ENCODE measurements at places on chromosomes 12 and 14.

DNA sequence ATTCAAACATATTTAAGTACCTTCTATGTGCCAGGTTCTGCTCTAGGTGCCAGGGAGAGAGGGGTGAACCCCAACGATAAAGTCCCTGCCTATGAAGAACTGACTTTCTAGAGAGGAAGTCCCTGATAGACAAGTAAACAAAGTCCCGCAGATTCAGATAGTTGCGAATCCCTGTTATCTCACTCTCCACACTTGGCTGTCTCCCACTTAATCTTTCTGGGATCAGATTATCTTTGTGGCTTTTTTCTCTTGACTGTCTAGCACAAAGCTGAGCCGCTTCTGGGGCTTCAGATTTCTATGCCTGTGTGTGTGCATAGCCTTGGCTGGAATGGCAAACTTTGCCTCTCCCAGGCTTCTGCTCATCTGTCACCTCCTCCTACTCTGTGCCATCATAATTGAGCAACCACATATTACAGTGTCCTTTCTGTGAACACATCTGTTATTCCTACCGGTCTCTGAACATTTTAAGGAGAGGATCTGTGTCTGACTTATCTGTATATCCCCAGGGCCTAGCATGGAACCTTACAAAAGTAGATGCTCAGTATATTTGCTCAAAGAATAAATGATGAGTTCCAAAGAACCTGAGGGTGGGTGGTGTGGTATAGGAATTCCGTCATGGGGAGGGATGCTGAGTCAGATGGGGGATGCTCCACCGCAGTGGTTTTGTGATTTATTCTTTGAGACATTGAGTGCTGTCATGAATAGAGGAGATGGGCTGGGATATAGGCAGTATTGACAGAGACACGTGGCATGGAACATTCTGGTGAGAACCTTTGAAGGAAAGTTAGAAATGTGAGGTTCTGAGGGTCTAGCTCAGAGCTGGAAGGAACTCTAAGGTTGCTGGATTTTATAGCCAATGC lies 28.5 kb downstream of the RGS6 start:
- no peak for DNase-seq

DNA sequence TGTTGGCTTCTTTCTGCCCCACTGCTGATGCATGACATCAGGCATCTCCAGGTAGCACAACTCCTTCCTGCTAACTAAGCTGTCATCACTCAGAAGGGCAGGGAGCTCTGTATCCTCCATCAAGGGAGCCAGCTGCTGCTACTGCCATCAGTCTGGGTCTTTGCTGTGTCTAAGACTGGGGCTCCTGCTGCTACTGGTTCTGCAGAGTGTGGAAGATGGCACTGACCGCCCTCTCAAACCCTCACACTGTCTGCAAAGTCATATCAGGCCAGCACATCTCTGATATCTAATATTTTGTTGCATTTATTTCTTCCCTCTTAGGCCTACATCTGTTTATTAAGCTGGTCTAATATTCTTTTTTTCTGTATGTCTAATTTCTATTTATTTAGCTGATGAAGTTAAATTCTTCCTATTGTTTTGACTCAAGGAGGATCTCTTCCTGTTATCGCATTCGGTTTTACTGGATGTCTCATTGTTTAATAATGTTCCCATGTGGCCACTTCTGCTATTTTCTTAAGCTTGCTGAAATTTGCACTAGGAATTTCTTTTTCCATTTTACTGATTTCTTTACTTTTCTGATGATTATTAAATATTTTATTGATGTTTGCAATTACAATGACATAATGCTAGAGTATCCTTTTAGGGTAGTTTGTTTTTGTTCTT lies 7.6 kb upstream of the E2F7 start:
- DNase-seq = no peak

- peak; percentile 8 for DNase-seq
Observed at GRCh38 chr12:123519141-123520001, 14.1 kb downstream of the RILPL1 start.

- no peak for DNase-seq
Observed at GRCh38 chr12:617304-617915, 45.8 kb downstream of the NINJ2 start.

DNA sequence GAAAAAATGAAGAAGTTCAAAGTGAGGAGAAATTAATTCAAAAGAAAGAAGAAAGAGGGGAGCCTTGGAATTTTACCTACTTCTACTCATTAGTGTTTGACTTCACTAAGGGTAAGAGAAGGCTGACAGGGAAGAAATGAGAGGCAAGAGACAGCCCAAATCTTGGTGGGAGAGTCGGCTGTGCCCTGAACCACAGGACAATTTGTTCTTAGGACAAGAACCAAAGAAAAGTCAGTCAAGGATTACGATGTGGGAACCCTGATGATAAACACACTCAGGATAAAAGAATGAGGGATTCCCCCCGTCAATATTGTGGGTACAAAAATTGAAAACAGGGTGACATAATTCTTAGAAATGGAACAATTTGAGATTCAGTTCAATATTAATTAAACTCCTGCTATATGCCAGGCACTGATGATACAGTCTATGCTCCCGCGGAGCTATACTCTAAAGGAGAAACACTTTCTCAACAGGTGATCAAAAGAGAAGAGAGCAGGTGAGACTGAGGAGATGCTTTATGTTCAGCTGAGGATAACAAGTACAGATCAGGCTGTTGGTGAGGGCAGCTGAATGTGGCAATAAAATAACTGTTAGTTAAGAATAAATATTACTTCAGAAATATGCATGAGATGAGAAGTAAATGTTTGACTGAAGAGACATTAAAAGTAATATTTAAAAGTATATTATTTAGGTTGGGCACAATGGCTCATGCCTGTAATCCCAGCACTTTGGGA lies 175.4 kb downstream of the SLC25A21 start:
- DNase-seq = no peak

GRCh38 chr14:21133901-21134300 lies 22.0 kb downstream of the OR5AU1 start:
- DNase-seq = no peak

DNA sequence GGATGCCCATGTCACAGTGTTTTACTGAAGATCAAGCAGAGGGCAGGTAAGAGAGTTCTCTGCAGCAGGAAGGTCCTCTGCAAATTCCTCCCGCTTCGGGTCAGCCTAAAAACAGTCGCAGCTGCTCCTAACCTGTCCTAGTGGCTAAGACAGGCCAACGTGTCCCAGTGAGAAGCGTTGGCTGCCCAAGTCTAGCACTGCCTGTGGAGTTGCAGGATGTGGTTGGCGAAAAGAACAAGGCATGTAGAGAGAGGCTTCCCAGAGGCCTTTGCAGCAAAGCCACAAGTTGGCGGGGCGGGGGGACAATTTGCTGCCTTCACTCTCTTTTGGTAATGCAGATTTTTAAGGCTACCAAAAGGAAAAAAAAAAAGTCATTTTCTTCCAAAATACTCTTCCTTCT lies 340.1 kb downstream of the BCL11B start:
- no peak for DNase-seq

- no peak for DNase-seq
Observed at GRCh38 chr12:69972136-69972535, 147.1 kb downstream of the MYRFL start.

DNA sequence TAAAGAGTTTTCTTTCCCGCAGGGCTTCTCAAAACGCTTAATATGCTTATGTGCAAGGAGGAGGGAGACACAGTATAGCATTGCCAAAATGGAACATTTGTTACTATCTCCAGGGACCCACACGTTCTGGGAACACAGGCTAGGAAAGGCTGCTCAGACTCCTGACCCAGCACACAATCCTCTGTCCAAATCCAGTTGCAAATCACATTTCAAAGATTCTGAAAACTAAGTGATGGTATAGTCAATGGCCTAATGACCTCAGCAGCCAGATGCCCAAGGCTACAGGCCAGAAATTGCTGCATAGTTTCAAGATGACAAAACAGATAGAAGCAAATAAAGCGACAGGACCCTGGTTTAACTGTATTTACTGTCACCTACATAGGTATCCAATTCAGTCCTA lies 97.0 kb upstream of the GRIP1 start:
- no peak for DNase-seq

GRCh38 chr14:100982353-100982752 lies 78.8 kb upstream of the RTL1 start:
- no peak for DNase-seq

- no peak for DNase-seq
Observed at GRCh38 chr12:66662179-66662578, 16.7 kb downstream of the GRIP1 start.

- no peak for DNase-seq
Observed at GRCh38 chr12:176321-177181, 37.4 kb downstream of the SLC6A12 start.

GRCh38 chr12:6443361-6443983 lies 1.3 kb upstream of the CD27 start:
- DNase-seq = no peak

GRCh38 chr12:128644664-128645296 lies 179.0 kb downstream of the SLC15A4 start:
- no peak for DNase-seq

- DNase-seq = no peak
Observed at GRCh38 chr12:99911081-99911480, 73.7 kb downstream of the ANKS1B start.

- no peak for DNase-seq
Observed at GRCh38 chr14:22314183-22314820, 274.7 kb downstream of the DAD1 start.

DNA sequence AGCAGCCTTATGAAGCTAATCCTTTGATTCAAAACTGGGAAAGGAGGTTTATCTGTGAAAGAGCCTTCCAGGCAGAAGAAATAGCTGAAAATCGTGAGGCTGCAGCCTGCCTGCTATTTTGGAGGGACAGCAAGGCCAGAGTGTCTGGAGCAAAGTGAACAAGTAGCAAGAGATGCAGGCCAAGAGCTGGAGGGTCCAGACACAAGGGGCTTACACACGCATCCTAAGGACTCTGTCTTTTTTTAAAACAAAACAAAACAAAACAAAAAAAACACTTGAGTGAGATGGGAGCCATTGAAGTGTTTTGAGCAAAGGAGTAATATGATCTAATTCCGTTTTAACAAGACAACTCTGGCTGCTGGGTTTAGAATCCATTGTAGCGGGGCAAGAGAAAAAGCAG lies 76.4 kb upstream of the BCAT1 start:
- DNase-seq = no peak

DNA sequence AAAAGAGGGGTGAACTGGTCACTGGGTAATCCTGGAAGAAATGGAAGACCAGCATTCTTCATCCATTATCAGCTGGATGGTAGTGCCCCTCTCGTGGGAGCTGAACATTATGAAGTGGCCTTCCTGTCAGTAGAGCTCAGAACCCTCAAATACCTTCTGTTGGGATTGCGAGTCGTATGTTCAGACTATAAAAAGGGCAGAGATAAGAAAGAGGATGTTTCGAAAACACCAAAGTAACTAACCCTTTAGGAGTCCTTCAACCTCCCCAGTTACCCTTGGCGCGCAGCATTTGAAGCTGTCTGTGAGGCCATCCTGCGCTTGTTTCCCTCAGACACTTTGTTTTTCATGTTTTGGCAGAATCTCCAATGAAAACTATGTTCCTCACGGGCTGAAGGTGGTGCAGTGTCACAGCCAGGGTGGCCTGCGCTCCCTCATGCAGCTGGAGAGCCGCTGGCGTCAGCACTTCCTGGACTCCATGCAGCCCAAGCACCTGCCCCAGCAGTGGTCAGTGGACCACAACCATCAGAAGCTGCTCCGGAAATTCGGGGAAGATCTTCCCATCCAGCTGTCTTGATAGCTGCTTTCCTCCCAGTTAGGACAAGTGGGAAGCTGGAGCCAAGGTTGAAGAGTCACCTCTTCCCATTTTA lies 19.3 kb upstream of the GALNT16 start:
- DNase-seq = no peak

DNA sequence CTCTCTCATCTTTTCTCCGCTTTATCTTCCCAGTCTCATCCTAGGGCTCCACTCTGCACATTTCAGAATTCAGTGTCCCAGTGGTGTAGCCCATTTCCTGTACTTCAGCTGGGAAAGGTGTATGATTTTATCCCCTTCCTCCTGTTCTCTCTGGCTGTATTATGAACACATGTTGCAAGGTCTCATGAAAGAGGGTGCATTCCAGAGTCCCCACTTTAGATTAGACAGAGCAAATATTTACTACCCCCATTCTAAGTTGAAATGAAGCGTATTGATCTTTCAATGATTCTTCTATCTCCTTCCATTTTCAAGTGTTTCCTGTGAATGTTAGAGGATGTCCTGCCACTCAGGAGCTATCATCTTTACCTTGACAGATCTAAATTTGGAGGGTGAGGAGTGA lies 123.2 kb downstream of the WIF1 start:
- DNase-seq = no peak

GRCh38 chr12:89319122-89319521 lies 33.2 kb downstream of the DUSP6 start:
- DNase-seq = no peak

- DNase-seq = no peak
Observed at GRCh38 chr12:57737467-57738460, 778 bp downstream of the AGAP2 start.

GRCh38 chr14:64806202-64806861 lies 73.4 kb downstream of the SPTB start:
- DNase-seq = no peak

DNA sequence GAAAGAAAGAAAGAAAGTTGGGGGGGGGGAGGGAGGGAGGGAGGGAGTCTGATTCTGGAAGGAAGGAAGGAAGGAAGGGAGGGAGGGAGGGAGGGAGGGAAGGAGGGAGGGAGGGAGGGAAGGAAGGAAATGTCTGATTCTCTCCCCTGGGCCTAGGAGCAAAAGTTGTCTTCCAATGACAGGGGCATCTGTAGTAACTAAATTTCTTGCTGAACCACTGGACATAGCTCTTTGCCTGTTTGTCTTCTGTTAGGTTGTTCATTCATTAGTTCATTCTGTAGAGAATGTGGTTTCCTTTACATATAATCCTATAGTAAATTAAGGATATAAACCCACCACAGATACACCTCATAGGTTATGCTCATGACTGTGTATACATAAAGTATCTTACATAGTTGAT lies 59.9 kb downstream of the GPR68 start:
- no peak for DNase-seq

DNA sequence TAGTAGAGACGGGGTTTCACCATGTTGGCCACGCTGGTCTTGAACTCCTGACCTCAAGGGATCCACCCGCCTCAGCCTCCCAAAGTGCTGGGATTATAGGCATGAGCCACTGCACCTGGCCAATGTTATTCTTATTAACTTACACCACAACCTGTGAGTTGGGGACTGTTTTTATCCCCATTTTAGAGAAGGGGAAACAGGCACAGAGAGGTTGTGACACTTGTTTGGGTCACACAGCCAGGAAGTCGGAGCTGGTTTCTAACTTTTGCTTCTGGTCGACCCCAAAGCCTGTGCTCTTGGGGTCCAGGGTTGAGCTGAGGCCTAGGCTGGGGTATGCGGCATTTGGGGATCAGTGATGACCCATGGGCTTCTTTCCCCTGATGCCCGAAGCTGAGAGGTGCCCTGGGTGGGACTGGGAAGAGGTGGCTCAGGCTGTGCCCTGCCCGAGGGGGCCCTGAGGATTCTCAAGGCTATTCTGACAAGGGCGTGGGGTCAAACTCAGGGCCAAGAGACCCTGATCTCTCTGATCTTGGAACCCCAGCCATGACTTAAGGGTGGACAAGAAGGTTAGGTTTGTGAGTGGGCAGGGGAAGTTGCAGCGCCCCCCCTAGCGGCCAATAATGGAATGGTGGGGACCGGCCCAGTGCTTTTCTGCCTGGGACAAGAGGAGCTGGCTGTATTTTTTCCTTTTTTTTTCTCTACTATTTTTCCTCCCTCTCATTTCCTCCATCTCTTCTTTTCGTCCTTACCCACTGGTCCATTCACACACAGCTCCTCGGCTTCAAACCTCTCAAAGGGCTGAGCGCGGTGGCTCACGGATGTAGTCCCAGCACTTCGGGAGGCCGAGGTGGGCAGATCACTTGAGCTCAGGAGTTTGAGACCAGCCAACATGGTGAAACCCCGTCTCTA lies 3.0 kb downstream of the SDSL start:
- DNase-seq = peak; percentile 13

- DNase-seq = no peak
Observed at GRCh38 chr12:23221066-23221465, 596.1 kb downstream of the ETNK1 start.

- no peak for DNase-seq
Observed at GRCh38 chr12:67676624-67677023, 28.1 kb downstream of the DYRK2 start.
